IMR-90 (cell line): ENCODE measurements at places on chromosomes 5 and 9.
A peak's percentile ranks its signal among the peaks of the same experiment; 100 is the strongest.

GRCh38 chr5:73507062-73507461, 8.8 kb downstream of the BTF3 start:
- no peaks in the 10 kb centered on the region for H3K27me3 ChIP-seq
- H3K27ac ChIP-seq = no peak overlapping the region
- H3K4me1 ChIP-seq = peaks cover 2% of the 10 kb centered on the region; the same call in 1 of the 2 replicates
- H3K36me3 ChIP-seq = peaks cover 16% of the 10 kb centered on the region
- no peak overlapping the region for H3K4me3 ChIP-seq

DNA sequence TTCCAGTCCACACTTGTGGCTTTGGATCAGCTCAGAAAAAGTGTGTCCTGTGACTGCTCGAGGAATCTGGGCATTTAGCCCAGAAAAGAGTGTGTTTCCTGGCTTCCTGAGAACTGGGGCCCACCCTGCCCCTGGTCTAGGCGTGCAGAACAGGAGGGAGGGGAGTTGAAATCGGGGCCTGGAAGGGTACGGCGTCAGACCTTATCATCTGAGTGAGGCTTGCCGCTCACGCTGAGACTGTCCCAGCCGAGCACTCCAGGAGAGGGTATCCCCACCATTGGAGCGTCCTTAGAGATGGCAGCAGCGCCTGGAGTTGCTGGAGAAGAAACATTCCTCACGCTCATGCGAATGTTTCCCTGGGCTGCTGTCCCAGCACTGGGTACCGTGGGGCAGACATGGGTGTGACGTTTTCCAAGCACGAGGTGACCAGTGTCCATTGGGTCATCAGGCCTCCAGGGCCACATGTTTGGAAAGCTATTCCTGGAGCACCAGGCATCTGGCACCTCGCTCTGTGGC, 22.5 kb downstream of the NEK6 start:
- no peaks in the 10 kb centered on the region for H3K27me3 ChIP-seq
- peaks cover 67% of the 10 kb centered on the region for H3K4me1 ChIP-seq
- H3K36me3 ChIP-seq = peaks cover 15% of the 10 kb centered on the region
- DNase-seq = peak; percentile 91
- H3K4me3 ChIP-seq = no peak overlapping the region

DNA sequence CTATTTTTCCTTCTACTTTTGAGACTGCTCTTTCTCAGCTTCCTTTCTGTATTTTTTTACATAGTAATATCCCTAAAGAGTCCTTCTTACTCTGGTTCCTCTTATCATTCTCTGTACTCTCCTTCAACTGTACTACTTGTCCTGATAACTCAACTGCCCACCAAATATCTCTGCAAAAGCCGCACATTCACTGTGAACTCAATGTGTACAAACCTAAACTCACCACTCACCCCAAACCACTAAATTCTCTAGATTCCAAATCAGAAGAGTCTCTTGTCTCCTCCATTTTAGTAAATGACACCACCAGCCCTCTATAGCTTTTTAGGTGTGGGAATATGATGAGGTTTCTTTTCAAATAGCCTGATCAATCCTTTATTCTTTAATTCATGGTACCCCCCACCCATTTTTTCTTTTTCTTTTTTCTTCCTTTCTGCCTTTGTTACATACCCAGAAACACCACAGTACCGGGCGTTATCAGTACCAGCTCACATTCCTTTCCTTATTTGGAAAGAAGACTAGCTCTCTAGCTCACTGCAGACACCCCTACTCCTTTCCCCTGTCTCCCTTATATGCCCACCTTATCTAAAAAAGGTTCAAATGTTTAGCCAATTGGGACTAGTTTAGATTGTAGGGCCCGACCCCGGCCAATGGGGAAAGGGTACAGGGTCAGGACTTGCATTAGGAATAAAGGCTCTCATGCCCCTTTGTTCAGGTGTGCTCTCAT, 63.1 kb upstream of the RANBP6 start:
- H3K27ac ChIP-seq = no peak overlapping the region
- H3K4me3 ChIP-seq = no peak overlapping the region
- no peaks in the 10 kb centered on the region for H3K4me1 ChIP-seq
- no peak for DNase-seq
- H3K36me3 ChIP-seq = no peaks in the 10 kb centered on the region

DNA sequence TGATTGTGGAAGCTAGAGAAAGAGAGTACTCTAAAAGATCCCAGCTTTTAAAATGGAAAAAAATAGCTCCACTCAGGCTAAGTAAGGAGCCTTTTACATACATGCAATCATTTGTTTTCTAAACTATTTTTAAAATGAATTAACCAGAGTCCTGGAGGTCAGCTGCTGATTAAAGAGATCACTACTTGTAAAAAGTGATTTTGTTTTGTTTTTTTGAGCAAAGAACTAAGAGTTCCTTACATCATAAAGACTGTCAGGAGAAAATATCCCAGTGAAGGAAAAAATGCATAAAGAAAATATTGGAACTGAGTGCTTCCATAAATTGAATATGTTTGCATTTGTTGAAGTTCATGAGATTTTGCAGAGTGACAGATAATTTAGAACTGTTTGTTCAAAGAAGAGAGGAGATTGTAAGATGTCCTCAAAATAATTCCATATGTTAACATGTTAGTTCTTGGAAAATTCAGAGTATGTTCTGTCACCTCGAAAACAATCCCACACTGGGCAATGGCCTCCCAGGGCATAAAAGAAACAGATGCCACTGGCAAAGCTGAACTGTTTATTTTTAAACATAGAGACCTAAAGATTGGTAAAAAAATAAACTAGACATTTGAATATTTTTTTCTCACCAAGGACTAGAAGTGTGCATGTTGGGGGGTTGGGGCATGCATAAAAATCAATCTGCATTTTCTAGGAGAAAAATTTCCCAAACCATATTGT, 264.7 kb downstream of the NPR3 start:
- no peaks in the 10 kb centered on the region for H3K27me3 ChIP-seq
- no peak overlapping the region for H3K4me3 ChIP-seq
- no peak for DNase-seq

DNA sequence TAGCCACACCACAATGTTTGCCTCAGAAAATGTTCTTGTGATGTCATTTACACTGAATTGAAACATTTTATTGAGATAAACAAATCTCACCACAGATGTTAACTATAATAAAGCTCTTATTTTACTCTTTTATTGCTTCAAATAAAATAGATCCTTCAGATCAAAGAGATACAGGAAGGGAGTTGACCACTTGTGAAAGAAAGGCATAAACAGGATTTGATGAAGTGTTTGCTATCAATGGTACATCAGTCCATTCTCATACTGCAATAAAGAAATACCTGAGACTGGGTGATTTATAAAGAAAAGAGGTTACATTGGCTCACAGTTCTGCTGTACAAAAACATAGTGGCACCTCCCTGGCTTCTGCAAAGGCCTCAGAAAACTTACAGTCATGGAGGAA, 40.2 kb upstream of the OR13F1 start:
- H3K4me3 ChIP-seq = no peak overlapping the region
- DNase-seq = no peak
- H3K36me3 ChIP-seq = no peaks in the 10 kb centered on the region
- no peak overlapping the region for H3K27ac ChIP-seq
- no peaks in the 10 kb centered on the region for H3K4me1 ChIP-seq

- H3K27ac ChIP-seq = no peak overlapping the region
- H3K4me3 ChIP-seq = no peak overlapping the region
- no peaks in the 10 kb centered on the region for H3K27me3 ChIP-seq
These were observed 40.4 kb upstream of the PUM3 start for GRCh38 chr9:2884308-2884707.

- H3K36me3 ChIP-seq = no peaks in the 10 kb centered on the region
- DNase-seq = no peak
- no peaks in the 10 kb centered on the region for H3K27me3 ChIP-seq
- H3K4me1 ChIP-seq = no peaks in the 10 kb centered on the region
- H3K4me3 ChIP-seq = no peak overlapping the region
These were observed 263.8 kb upstream of the IRX1 start for GRCh38 chr5:3331819-3332218.

DNA sequence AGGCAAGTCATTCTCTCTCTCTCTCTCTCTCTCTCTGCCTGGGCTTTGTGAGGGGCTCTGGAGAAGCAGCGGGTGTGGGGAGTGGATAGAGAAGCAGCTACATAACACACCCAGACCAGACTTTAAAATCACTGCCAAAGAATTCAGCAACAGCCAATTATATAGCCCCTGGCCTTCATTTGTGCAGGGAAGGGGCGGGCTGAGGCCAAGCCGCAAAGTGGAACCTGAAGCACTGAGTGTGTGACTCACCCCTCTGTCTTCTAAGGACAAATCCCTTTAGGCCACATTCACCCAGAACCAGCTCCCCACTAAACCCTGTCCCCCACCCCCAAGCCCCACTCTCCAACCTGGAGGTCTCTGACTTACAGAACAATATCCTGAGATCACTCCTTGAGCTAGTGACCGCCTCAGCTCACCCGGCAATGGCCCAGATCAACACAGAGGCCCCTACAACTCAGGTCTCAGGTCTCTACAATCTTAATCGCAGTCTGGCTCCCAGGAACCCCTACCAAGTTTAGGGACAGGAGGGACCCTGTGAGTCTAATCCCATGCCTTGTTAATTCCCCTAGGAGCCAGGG, 6.0 kb downstream of the B4GALT1 start:
- H3K27me3 ChIP-seq = no peaks in the 10 kb centered on the region
- peaks cover 58% of the 10 kb centered on the region for H3K4me1 ChIP-seq
- peak overlapping the region; percentile 87 for H3K27ac ChIP-seq
- peak; percentile 98 for DNase-seq

DNA sequence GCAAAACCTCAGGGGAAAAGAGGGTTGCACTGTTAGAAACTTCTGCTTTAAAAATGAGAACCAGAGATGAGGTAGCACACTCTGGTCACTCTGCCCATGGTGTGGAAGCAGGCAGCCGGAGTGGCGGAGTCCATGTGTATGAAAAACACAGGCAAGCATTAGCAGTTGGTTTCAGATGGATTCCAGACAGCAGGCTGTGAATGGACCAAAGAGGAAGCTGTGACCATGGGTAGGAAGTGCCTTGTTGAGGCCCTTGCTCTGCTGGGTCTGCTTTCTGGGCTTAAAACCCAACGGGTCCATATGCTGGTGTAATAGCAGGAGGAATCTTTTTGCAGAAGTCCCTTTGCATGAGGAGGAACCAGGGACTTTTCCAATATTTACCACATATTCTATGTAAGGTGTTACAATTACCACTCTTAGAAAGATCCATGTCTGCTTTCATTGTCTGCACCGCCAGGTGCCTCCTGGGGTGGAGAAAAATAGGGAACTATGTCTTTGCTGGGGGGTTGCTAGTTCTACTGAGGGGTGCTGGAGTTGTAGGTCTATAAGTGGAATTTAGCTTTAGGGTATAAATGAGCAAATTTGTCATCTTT, 77.0 kb downstream of the ANKRD55 start:
- peaks cover 17% of the 10 kb centered on the region for H3K4me1 ChIP-seq
- H3K27ac ChIP-seq = no peak overlapping the region
- H3K27me3 ChIP-seq = no peaks in the 10 kb centered on the region
- H3K4me3 ChIP-seq = no peak overlapping the region

GRCh38 chr5:168879929-168880328, 300.8 kb upstream of the PANK3 start:
- DNase-seq = no peak
- H3K27me3 ChIP-seq = peaks cover 1% of the 10 kb centered on the region; the same call in 1 of the 2 replicates

DNA sequence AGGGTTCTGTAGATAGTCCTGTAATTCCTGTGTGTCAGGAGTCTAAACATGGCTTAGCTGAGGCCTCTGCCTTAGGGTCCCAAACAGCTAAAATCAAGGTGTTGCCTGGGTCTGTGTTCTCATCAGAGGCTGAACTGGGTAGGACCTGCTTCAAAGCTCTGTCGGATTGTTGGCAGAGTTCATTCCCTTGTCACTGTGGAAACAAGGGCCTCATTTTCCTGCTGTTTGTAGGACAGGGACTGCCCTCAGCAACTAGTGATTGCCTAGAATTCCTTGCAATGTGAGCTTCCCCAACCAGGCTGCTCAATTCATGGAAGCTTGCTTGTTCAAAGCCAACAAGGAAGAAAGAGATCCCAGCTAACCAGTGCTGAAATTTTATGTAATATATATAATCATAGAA, 283.2 kb downstream of the DNAH5 start:
- peak; percentile 2 for DNase-seq
- H3K27me3 ChIP-seq = no peaks in the 10 kb centered on the region
- no peak overlapping the region for H3K27ac ChIP-seq
- H3K36me3 ChIP-seq = no peaks in the 10 kb centered on the region
- H3K4me3 ChIP-seq = no peak overlapping the region
- peaks cover 10% of the 10 kb centered on the region for H3K4me1 ChIP-seq

GRCh38 chr9:21684831-21685362, 117.5 kb upstream of the MTAP start:
- no peaks in the 10 kb centered on the region for H3K36me3 ChIP-seq
- peaks cover 33% of the 10 kb centered on the region for H3K4me1 ChIP-seq
- H3K27me3 ChIP-seq = no peaks in the 10 kb centered on the region
- H3K4me3 ChIP-seq = no peak overlapping the region

- H3K27me3 ChIP-seq = no peaks in the 10 kb centered on the region
- DNase-seq = no peak
- H3K27ac ChIP-seq = no peak overlapping the region
- no peaks in the 10 kb centered on the region for H3K4me1 ChIP-seq
These were observed 70.3 kb downstream of the MTAP start for GRCh38 chr9:21872696-21873095.

DNA sequence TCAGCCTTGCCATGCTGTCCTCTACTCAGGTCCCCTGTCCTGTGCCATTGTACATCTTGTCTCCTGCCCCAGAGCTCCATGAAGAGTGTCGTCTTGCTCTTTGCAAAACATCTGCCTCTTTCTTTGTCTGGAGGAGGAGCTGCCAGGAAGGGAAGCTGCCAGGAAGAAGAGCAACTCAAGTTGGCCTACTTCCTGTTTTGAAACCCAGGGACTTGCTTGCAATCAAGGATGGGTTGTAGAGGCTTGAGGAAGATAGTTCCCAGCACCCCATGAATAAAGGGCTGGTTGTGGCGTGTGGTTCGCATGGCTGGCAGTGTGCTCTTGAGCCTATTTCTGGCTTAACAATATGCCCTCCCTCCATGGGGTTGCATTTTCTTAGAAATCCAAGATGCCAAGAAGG, 53.0 kb upstream of the CPEB4 start:
- H3K27ac ChIP-seq = no peak overlapping the region
- H3K27me3 ChIP-seq = peaks cover 4% of the 10 kb centered on the region; the same call in 1 of the 2 replicates
- H3K4me3 ChIP-seq = no peak overlapping the region
- H3K4me1 ChIP-seq = no peaks in the 10 kb centered on the region
- DNase-seq = no peak

GRCh38 chr9:127778280-127779135, at the start of gene SH2D3C:
TSS of gene SH2D3C (minus strand) at chr9:127778666. CDS start at chr9:127778627, 39 bp downstream.
- H3K4me1 ChIP-seq = no peaks in the 10 kb centered on the region
- H3K27ac ChIP-seq = no peak within 1 kb of the TSS
- H3K27me3 ChIP-seq = peaks cover 11% of the 10 kb centered on the region
- no peak within 1 kb of the TSS for H3K4me3 ChIP-seq
- no peak for DNase-seq

DNA sequence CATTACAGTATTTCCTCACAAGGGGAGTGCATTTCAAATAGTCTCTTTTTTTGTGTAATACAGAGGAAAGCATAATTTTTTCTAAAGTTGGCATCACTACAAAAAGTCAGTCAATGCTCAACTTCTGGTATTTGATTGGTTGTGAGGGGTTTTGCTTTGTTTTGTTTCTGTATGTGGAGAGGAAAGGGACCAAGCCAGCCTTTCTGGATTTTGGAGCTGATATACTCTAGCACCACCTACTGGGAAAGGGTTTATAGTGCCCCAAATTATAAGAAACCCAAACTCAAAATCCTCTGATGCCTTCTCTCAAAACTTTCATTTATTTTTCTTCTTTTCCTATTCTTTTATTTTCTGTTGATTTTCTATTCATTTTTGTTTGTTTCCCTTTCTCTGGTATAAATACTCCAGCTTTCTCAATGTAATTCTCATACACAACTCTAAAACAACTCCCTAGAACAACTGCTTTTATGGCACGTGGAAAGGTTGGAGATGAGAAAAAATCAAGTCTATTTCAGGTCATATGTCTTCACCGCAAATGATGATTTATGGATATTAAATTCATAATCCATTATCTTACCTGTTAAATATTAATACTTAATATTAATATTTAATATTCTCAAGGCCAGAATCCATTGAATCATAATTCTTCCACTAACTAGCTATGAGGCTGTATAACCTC, 69.5 kb upstream of the ANXA1 start:
- DNase-seq = peak; percentile 27
- H3K4me1 ChIP-seq = no peaks in the 10 kb centered on the region
- H3K27ac ChIP-seq = no peak overlapping the region
- H3K4me3 ChIP-seq = no peak overlapping the region
